CD4-positive, alpha-beta T cell treated with Interleukin-2 at 100 ng/mL for 4 hours (primary cell): ENCODE measurements at places on chromosomes 6 and 20.

DNA sequence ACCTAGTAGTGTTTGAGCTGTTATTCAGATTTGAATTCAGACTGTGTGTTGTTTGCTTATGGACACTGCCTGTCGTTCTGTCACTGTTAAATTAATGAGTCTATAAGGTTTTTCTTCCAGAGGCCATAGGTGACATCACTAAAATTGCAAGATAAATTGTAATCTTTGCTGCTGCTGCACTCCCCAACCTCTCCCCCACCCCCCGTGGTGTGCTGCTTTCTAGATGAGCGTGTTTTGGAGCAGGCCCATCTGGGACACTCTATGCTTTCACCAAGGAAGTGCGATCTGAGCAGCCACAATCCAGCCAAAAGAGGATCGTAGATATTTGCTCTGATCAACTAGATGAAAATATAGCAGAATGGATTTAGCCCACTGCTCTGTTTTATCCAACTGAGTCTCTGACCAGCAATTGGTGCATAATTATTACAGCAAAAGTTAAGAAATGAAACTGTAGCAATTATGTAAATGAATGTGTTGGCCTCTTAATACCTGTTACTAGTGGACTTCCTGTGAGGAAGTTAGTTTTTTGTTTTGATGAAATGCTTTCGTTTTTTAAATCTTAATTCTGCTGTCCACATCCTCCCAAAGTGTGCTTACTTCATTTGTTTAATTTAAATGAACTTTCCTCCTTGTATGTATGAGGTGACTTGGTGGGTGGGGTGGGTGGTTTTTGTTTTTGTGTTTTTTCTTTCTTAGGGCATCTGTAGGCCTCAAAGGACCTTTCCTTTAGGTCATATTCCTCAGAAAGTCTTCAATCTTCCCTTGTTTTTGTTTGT, 58.1 kb downstream of the RPRD1B start:
- peak; percentile 4 for DNase-seq

DNA sequence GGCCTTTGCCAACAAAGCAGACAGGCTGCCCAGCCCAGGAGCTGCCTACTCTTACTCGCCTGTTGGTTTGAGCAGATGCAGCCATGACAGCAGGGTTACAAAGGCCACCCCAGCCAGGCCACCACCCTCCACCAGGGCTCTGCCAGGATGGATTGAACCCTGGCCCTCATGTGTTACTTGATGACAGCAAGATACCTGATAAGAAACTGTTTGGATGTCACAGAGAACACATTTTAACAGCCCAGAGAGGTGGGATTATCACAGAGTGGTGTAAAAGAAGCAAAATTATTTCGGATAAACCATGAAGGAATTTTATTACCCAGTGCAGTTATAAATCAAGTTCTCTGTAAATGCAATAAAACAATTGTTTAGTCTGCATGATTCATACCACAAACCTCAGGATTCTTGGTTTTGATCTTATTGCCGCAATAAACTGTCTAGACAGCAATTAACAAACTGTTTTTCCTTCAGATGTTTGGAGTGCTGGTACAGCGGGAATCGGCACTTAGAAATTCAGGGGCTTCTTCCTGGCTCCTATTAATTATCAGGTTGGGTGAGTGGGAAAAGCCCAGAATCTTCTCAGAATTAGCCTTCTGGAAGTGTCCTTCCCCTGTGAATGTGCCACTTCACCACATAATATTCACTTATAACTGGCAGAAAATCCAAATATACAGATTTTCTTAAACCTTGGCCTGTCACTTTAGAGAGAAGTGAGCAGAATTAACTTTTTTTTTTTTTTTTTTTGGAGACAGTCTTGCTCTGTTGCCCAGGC, 58.0 kb upstream of the SALL4 start:
- no peak for DNase-seq

- DNase-seq = no peak
Measured at GRCh38 chr20:63835021-63835858, 4.2 kb upstream of the ZBTB46 start.

- DNase-seq = peak; percentile 18
Measured at GRCh38 chr6:36290668-36291620, 21.1 kb downstream of the PNPLA1 start.

DNA sequence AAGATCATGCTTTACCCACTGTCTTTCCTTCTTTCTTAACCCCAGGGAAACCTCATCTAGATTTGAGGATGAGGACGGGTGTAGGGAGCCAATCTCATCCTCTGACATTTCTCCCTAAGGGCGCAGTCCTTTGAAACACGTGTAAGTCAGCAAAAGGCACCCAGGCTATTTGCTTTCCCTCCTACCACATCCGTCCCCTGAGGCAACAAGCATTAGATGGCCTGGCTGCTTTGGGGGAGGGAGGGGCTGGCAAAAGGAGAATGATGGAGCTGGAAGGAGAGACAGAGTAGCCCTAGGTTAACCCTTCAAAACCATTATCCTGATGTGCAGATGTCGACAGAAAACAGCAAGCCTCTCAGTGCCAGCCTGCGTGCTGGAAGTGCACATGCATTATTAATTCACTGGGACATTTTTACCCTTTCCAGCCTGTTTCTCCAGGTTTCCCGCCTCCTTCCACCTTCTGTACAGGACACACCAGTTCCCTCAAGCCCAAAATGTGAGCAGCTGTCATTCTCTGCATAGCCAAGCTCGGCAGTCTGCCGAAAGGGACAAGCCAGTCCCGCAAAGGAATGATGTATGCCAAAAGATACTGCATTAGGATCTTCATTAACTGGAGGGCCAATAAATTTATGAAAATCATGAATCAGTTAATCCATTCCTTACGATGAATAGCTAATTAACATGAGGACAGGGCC, 547.2 kb downstream of the CD83 start:
- DNase-seq = no peak

DNA sequence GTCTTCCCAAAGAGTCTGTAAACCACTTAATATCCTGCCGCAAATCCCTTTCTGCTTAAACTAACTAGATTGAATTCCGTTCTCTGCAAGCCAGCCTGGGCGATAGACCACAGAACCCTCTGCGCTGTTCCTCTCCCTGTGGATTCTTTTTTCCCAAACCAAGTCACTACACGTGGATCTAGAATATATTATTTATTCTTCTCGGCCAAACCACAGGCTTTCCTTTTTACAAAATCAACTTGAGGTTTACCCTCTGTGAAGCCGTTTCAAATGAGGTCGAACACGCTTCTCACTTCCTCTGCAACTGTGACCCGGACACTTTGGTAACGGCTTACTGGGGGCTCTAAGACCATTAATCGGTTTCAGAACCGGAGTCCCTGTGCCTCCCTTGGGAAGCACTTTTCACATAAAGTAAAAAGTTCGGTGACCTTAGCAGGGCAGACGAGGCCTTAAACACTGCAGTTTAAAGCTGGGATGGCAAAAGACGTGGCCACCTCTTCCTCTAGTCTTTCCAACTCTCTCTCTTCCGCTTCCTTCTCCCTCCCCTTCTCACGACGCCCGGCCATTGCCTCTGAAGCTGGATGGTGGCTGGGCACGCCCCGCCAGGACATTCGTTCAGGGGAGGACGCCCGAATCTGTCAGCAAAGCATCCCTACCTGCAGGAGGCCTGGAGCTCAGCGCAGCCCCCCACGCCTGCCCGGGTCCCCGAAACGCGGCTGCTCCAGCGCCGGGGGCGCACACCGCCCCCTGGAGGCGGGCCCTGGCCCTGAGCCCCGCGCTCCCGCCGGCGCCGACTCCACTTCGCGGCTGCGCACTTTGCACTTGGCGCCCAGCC, 55.0 kb upstream of the FOXC1 start:
- DNase-seq = peak; percentile 62

DNA sequence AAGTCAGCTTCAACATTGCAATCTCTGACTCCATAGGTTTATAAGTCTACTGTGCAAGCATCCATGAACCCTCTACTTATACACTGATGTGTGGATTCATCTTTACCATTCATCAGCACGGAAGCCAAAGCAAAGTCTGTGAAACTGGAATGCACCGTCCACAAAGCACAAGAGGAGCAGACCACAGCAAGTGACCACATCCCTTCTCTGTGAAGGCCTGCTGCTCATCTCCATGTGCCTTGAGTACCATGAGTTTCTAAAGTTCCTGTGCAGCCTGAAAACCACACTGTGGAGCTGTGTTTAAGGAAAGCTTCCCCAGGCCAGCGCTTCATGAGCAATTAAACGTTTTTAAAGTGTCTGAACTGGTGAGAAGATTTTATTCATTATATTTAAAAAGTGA, 20.0 kb downstream of the GABRR1 start:
- no peak for DNase-seq

- no peak for DNase-seq
Measured at GRCh38 chr20:14879020-14879697, 541.7 kb upstream of the FLRT3 start.
